Frontal cortex (tissue), 4 donors: ENCODE measurements at places on chromosomes 6 and 20. TPM values are rescaled to one million over a fixed set of nuclear protein-coding genes. Genes with fewer than 3 reads are reported as not detected.

CDH4 gene
- 22.8 TPM for total RNA-seq

CLPSL2 gene
- total RNA-seq = not detected

PLA2G7 gene
- 1.6 TPM for total RNA-seq

CYP39A1 gene
- total RNA-seq = 2.9 TPM

FILIP1 gene
- 2.9 TPM for total RNA-seq

C6orf163 gene
- 4.9 TPM for total RNA-seq
